ENCODE measurements at places on chromosomes 13 and 19.

DNA sequence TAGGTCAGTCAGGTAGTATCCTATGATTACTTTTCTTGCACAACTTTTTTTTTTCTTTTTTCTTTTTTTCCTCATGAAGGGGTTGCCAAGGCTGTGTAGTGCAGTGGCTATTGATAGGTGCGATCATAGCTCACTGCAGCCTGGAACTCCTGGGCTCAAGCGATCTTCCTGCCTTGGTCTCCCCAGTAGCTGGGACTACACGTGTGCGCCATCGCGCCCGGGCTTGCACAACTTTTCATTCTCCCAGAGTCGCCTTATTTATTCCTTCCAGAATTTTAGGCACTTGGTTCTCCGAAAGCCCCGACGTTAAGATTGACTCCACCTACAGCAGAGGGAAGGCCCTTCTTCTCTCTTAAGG is 867 bp upstream of the ZNF613 start:
- DNase-seq = no peak

- no peak for DNase-seq
These were observed 245.3 kb upstream of the HTR2A start for GRCh38 chr13:47142105-47142504.

DNA sequence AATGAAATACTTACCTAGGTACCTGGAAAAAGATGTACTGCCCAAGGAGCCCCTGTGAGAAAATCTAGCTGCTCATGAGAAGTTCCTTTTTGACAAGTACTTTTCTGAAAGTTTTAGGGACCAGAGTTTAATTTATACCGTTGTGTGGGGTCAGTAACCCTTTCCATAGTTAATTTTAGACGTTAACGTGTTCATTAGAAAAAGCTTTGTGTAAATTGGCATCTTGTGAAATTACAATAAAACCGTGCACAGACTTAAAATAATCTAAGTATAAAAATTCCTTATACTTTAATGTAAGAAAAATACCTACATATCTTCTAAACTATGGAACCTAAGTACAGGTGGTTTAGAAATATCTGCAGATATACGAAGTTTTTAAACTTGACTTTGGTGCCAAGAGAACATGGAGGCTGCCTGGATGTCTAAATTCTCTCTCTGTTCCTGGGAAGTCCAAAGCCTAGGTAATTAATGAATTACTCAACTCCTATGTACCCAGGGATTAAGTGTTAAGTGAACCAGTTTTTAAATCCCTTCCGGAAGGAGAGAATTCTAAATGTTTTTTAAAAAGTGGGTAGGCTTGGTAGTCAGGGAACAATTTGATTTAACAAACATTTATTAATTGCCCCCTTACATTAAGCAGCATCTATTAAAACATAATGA is 50.2 kb upstream of the PDX1 start:
- no peak for DNase-seq

DNA sequence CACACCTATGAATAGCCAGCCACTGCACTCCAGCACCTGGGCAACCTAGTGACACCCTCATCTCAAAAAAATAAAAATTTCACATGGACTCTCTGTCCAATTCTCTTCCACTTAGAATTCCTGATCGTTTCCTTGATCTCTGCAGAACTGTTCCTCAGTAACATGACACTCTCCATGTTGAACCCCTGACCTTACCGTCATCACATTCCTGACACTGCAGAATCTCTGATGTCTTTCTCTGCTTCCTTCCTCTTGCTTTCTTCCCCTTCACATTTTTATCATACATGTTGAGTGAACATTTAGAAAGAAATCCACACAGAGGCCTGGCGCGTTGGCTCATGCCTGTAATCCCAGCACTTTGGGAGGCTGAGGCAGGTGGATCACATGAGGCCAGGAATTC is 15.0 kb downstream of the ZNF114 start:
- no peak for DNase-seq

DNA sequence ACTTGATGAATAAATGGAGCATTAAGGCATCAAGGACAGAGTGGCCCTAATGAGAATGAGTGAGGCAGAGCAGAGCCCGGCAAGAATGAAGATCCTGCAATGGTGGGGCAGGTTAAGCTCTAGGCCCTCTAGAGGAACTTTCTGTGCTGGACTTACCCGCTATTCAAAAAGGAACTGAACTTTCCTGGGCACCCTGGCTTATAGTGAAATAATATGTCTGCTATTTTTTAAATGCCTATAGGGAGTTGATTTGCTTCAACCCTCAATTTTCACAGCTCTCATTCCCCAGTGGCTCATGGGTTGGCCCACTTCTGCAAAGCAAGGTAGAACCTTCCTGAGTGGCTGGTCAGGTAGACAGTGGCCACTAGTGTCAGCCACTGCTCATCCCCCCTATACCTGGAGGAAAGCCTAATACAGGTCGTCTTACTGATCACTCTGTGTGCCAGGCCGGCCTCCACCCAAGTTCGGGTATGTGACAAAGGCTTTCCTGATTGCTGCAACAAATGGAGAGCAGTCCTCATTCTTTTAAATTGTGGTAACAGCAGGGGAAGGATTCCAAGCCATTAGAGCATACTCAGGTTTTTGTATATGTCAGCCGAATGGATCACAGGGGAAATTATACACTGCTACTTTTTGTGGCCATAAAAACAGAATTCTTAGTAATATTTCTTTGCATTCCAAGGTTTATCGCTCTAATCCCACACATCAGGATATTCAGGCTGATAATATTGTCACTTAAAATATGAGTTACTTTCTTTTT is 103.0 kb downstream of the KL start:
- DNase-seq = no peak

GRCh38 chr19:45352062-45352461 is 11.5 kb downstream of the KLC3 start:
- no peak for DNase-seq

DNA sequence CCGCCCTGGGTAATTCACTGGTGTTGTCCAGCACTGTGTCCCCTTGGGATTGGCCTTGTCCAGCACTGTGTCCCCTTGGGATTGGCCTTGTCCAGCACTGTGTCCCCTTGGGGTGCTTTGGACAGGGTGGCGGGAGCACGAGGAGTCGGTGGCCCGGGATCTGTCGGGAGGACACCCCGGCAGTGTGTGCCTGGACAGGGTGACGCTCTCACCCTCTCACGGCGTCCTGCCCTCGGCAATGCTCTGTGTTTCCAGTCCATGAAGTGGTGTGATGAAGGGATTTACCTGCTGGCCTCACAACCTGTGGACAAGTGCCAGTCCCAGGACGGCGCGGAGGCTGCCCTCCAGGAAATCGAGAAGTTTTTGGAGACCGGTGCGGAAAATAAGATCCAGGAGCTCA is 29.9 kb upstream of the F7 start:
- no peak for DNase-seq

DNA sequence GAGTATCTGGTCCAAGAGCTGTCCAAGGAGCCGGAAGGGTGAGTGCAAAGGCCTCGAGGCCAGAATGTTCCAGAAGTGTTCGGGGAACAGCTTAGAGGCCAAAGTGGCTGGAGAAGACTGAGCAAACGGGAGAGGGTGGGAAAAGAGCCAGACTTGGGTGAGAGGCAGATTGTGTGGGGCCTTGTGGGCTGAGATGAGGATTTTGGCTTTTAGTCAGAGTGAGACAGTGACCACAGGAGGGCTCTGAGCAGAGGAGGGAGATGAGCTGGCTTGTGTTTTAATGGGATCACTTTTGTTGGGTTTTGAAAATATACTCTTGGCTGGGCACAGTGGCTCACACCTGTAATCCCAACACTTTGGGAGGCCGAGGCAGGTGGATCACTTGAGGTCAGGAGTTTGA is 5.6 kb downstream of the NANOS2 start:
- DNase-seq = no peak

- no peak for DNase-seq
These were observed 2.0 kb upstream of the PIK3R2 start for GRCh38 chr19:18150776-18151624.

DNA sequence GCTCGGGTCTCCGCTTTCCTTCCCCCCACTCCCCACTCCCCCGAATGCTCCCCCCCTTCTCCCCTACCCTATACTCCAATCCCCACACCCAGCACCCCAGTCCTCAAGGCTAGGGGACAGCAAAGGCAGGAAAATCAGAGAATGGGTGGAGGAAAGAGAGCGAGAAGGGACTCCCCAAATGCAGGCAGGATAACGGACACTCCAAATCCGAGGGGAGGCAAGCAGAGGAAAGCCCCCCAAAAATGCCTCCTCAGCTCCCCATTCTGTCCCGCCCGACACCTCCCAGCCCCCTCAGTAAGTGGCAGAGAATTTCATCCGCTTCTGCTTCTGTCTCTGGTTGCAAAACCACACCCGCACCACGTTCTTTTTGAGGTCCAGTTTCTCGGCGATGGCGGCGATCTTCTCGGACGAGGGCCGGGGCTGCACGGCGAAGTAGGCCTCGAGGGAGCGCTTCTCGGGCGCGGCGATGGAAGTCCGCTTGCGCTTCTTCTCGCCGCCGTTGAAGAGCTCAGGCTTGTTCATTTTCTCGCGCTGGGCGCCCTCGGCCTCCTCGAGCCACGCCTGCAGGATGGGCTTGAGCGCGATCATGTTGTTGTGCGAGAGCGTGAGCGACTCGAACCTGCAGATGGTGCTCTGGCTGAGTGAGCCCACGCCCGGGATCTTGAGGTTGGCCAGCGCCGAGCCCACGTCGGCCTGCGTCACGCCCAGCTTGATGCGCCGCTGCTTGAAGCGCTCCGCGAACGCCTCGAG is 2.1 kb downstream of the POU4F1 start:
- no peak for DNase-seq

DNA sequence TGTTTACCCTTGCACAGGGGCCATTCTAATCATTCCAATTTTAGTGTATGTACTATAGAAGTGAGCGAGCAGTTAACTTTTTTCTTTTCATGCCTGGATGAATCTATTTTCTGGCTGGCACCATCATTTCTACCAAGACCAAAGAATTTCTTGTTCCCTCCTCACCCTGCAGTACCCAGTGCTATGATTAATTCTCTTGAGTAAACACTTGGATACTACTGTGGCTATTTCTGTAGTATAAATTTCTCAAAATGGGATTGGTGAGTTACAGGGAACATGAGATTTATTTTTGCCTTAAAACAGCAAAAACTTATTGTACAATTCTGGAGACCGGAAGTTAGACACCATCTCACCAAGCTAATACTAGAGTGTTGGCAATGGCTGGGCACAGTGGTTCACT is 7.6 kb downstream of the ZNF446 start:
- DNase-seq = no peak

- no peak for DNase-seq
These were observed 363.3 kb downstream of the KCNRG start for GRCh38 chr13:50378509-50379044.

GRCh38 chr19:42542791-42543190 is 14.5 kb upstream of the CEACAM1 start:
- DNase-seq = peak; percentile 41

- no peak for DNase-seq
These were observed 637.6 kb upstream of the ARGLU1 start for GRCh38 chr13:107205318-107206104.

DNA sequence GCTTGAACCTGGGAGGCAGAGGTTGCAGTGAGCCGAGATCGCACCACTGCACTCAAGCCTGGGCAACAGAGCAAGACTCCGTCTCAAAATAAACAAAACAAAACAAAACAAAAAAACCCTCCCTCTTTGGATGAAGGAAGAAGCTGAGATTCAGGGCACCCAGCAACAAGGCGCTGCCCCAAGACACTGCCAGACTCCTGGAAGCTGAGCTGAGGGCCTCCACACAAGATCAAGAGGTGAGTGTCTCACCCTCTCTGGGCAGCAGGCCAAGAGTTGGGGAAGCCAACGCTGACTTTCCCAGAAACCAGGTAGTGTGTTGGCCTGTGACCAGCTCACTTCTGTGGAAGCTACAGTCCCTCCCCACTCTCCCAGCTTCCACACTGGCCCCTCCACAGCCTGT is 3.7 kb upstream of the TYROBP start:
- no peak for DNase-seq

- no peak for DNase-seq
These were observed 24.8 kb upstream of the NAXD start for GRCh38 chr13:110590577-110590976.

DNA sequence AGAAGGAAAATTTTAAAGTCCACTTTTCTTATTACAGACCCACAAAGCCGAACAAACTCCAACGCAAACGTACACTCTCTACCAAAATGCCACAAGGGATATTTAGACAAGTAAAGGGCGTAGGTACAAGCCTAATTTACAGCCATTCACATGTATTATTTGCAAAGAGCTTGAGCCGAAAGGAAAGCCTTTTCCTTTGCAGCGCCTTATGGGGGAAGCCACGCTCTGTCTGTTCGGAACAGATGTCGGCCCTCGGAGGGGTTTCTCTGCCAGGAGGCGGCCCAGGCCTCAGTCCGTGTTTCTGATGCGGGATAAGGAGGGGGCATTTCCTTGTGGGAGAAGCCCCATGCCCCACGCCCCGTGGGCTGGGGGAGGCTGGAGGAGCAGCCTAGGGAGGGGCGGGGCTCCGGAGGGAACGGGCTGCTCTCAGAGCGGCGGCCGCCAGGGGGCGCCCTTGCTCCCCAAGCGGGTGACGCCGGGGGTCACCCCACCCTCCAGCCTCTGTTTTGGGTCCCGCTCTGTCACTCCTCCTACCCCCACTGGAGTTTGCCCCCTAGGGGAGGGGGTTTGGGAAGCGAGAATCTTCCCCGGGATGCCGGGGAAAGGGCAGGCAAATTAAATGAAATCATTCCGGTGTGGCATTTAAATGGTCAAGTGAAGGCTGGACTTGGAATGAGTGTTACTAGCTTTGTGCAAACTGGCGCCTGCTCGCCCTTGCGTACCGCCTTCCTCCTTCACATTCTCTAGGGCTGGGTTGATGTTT is 2.9 kb downstream of the HTR2A start:
- peak; percentile 84 for DNase-seq

DNA sequence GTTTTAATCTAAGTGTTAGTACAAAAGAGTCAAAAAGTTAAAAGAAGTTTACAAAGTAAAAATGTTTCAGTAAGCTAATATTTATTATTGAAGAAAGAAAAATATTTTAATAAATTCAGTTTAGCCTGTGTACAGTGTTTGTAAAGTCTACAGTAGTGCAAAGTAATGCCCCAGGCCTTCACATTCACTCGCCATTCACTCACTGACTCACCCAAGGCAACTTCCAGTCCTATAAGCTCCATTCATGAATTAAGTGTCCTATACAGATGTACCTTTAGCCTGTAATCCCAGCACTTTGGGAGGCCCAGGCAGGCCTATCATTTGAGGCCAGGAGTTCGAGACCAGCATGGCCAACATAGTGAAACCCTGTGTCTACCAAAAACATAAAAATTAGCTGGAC is 24.1 kb upstream of the AKAP11 start:
- DNase-seq = no peak

- no peak for DNase-seq
These were observed 891.7 kb upstream of the MIR17HG start for GRCh38 chr13:90455823-90456222.

- DNase-seq = no peak
These were observed 134.4 kb downstream of the RBM26 start for GRCh38 chr13:79271616-79272015.

DNA sequence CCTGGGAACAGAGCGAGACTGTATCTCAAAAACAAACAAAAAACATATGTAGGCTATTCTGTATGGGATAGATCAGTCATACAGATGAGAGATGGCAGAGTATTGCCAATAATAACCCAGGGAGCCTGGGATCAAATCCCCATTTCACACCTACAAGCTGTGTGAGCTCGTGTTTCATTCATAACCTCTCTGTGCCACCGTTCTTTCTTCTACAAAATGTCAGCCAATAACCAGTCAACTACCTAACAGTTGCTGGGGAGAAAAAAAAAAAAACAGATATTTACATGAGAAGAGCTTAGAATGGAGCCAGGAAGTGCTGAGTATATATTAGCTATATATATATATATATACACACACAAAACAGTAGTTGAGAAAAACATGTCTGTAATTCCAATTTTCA is 6.5 kb upstream of the IFNL2 start:
- DNase-seq = no peak

GRCh38 chr19:18496167-18496979 is 25.5 kb downstream of the ELL start:
- DNase-seq = no peak
